ENCODE measurements at places on chromosomes 2 and 18.

GRCh38 chr2:236582968-236583367 is 13.3 kb downstream of the ACKR3 start:
- no peak for DNase-seq

DNA sequence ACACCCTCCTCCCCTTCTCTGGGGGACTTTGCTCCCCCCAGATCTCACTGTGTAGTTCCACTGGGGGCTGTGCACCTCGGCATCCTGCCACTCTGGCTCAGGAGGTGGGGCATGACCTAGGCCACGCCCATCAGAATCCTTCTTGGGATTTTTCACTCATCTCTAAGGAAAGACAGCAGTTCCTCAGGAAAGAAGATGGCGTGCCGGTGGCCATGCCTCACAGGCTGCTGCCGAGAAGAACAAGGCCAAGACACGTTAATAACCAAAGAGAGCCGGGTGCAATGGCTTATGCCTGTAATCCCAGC is 3.2 kb downstream of the NMUR1 start:
- DNase-seq, result no peak

DNA sequence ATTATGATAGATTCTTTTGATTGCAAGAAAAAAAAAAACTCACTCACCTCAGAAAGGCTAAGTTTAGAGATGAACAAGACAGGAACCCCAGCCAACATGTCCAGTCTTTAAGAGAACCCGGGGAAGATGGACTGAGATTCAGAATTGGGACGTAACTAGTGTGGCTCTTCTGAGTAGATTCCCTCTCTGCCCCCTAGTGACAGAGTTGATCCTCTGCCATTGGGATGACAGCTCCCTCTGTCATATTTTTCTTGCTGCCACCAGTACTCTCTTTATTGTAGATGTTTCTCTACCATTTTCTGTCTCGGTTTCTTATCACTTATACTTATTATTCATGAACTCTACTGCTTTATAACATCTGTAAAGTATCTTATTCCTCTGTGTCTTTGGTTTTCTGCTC is 77.7 kb downstream of the GULP1 start:
- no peak for DNase-seq

GRCh38 chr18:45068400-45069094 is 387.9 kb downstream of the SETBP1 start:
- no peak for DNase-seq

DNA sequence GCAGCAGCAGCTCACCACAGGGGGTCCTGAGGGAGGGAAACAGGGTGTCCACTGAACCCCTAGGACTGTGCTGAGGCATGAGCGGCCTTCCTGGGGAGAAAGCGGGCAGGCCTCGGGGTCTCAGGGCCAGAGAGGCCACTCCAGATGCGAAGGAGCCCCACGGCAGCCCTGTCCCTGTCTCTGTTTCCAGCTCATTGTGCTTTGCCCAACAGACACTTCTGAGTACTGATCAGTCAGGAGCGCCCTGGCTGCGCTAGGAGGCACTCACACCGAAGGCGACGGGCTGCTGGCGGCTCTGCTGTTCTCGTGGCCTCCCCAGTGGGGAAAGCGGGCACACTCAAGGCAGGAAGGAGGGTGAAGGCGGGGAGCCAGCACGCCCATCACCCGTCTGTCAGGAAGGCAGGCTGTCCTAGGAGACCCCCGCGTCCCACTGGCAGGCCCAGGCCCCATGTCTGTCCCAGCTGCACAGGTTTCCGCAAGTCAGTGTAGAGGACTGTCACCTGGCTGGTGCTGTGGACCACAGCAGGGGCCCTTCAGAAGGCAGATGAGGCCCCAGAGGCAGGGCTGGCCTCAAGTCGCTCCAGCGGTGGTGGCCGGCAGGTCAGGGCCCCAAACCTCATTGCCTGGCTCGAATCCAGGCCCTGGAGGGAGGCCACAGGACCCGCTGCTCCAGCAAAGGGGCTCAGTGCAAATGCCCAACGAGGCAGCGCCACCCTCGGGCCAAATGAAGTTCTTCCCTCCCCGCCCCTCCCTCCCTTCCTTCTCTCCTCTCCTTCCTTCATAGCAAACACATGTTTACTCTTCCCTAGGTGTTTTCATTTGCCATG is 6.8 kb downstream of the ESPNL start:
- DNase-seq, result no peak
